ENCODE measurements at places on chromosomes 16 and 17. TPM values are rescaled to one million over a fixed set of nuclear protein-coding genes. Genes with fewer than 3 reads are reported as not detected.

Gene EVPL
- not detected for total RNA-seq

Gene IRX6
- total RNA-seq: 0.18 TPM

Gene NPIPA2
- total RNA-seq: 3.5 TPM

Gene RSKR
- 21.0 TPM for total RNA-seq

Gene TNP2
- not detected for total RNA-seq

Gene CCL8
- total RNA-seq: not detected

Gene TBX6
- total RNA-seq: 2.3 TPM

GRCh38 chr16:69793526-69793925 lies 31.4 kb downstream of the WWP2 start:
- DNase-seq: no peak

DNA sequence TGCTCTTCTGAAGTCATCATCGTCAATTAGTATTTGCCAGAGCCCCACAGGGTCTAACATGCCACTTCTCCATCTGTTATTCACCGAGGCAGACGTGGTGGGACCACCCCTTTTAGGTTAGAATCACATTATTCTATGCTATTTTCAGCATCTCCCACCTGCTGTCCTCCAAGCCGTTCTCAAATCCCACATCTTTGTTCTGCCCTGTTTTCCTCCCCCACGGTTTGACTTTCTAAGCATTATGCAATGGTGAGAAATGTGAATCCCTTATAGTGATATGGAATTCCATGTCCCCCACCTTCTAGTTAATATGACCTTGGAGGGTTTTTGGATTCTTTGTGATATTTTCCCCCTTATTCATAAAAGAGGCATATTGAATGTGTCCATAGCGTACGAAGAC lies 634.1 kb upstream of the RBFOX1 start:
- DNase-seq: no peak

- no peak for DNase-seq
These were observed 3.7 kb downstream of the GUCY2D start for GRCh38 chr17:8005967-8006730.

DNA sequence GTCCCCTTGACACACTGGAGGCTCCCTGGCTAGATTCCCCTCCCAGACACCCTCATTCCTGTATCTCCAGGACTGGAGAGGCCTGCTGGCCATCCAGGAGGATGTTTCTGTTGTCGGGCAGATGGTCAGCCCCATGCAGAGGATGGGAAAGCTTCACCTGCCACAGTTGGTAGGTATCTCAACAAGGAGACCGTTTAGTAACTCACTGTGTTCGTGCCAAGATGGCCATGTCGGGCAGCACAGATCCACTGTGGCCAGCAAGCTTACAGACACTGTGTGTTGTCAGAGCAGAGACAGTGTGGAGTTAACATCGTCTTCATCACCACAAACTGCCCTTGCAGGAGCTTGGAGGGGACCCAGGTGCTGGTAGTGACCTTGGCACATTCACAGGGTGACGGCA lies 390.9 kb downstream of the SEC14L1 start:
- DNase-seq: no peak

- DNase-seq: peak; percentile 96
These were observed at the start of gene EZH1 for GRCh38 chr17:42744806-42745617. EZH1 (minus strand) TSS chr17:42745040; CDS start chr17:42728941, 16,099 bp downstream.

DNA sequence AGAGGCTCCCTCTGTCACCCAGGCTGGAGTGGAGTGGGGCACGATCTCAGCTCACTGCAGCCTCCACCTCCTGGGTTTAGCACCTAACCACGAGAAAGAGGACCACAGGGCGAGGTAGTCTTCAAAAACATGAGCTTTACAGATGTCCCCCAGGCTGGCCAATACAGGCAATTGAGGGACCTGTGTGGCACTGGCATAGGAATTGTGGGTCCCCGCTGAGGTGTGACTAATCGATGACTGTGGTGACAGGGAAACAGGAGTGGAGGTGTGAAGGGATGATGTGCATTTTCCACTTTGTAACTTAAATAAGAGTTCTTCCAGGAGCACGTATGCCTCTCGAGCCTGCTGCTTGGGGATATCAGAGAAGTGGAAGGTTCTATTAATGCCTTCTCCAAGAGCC lies 12.6 kb upstream of the ARHGAP17 start:
- no peak for DNase-seq

All from activated B cell treated with CpG ODN at 0.5 μM for 24 hours (primary cell).